Chondrocyte (in vitro differentiated cells): ENCODE measurements at places on chromosomes 4 and X. TPM values are rescaled to one million over a fixed set of nuclear protein-coding genes. Genes with fewer than 3 reads are reported as not detected.

GRCh38 chrX:150506486-150506885, 61.9 kb upstream of the MTM1 start:
- no peak for DNase-seq

DNA sequence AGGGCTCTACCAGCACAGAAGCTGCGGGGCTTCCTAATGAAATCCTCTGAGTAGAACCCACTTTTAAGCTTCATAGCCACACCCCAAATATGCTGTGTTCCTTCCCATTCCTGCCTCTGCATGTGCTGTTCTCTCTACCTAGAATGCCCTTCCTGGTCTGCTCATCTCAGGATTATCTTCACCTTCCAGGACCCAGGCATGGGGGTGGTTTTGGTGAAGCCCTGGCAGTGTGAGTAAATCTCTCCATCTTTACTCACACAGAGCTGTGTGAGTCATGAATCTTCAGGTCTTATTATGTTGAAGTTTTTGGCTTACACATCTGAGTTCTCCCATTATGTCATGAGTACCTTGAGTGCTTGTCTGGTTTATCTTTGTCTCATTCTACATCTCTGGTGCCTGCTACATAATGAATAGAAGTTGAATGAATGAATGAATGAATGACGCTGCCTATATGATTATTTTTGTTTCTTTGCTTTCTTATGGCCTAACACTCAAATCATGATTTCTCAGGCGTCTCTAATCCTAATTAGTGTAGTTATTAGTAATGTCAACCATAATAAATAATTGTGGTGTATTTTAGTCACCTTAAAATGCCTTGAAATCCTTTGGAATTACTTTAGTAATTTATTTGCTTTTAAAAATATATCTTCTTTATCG, 41.9 kb downstream of the HADH start:
- no peak for DNase-seq

- DNase-seq = no peak
These were observed 14.2 kb downstream of the EFNB1 start for GRCh38 chrX:68842781-68843581.

DNA sequence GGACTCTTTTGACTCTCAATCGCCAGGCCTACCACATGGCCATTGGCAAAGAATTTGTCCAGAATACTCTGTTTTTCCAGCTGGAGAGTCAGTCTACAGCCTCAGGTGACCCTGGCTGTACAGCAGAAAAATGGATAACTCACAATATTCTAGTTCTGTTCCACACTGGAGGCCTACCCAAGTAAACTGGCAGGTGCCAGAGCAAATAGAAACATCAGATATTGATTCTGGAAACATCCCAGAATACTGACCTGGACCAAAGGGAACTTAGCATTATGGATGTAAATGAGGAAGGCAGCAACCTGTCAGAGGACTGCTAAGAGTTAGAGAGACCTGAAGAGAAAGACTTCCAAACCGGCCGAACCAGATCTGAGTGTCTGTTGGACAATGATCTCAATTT, 147.9 kb upstream of the SMAD1 start:
- DNase-seq = no peak

The SPANXA1 gene
- not detected in 3 replicates for total RNA-seq

The ANXA3 gene
- 3.7 to 22.0 TPM (median 21.9 TPM) in 3 replicates for total RNA-seq

The ZMAT1 gene
- 3.4 to 4.7 TPM (median 4.0 TPM) in 3 replicates for total RNA-seq

DNA sequence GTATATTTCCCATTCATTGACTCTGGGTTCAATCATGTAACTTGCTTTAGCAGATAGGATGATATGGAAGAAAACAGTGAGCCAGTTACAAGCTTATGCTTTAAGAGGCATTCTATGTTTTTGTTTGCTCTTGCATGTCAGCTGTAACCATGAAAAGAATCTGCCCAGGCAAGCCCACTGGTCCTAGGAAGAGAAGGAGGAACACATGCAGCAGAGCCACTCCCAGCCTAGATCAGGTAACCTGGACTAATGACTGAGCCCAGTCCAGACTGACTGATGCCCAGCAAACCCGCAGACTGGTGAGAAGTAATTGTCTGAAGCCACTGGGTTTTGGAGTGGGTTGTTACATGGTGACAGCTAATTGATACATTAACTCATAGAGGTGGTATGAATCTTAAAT, 167.9 kb downstream of the COL4A6 start:
- no peak for DNase-seq
